CD4-positive, alpha-beta T cell treated with Interleukin-2 at 100 ng/mL for 4 hours (primary cell): ENCODE measurements at places on chromosomes 13 and 19.

GRCh38 chr19:11708457-11708856 lies 30.3 kb downstream of the ZNF823 start:
- DNase-seq, result no peak

DNA sequence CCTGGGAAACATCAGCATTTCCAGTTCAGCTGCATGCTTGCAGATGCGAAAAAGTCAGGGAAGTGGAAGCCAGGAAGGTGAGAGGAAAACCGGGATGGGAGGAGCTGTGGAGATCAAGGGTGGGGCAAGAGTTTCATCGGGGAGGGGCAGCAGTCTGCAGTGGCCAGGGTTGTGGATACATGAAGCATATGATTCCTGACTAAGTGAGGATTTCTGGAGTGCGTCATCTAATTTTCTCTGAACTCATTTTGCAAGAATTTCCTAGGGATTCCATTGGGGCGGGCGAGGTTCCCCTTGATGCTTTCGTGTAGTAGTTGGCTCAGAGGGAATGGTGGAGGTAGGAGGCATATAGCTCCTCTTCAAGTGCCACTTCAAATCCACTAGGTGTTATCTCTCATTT lies 344.1 kb upstream of the TMTC4 start:
- no peak for DNase-seq

GRCh38 chr13:48233046-48233888 lies at the start of gene ITM2B:
Gene ITM2B, plus strand, starts transcription at chr13:48233206. Its CDS starts 155 bp downstream, at chr13:48233361.
- DNase-seq, result peak; percentile 61

DNA sequence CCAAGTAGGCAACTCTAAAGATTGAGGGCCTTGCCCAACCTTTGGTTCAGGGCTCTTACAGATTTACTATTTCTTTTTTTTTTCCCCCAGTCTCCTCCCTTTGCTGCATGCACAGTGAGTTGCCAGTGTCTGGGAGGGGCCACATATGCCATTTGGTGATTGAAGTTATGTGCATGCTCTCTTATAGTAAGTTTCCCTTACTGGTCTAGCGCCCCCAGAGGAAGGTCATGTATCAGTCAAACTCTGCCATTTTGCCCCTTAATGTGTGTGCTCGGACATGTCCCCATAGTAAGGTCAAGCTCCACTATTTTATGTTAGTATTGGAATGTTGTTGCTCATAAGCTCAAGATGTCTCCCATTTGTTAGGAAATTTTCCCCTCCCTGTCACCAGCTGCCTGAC lies 1138.0 kb upstream of the SLC10A2 start:
- DNase-seq, result no peak

DNA sequence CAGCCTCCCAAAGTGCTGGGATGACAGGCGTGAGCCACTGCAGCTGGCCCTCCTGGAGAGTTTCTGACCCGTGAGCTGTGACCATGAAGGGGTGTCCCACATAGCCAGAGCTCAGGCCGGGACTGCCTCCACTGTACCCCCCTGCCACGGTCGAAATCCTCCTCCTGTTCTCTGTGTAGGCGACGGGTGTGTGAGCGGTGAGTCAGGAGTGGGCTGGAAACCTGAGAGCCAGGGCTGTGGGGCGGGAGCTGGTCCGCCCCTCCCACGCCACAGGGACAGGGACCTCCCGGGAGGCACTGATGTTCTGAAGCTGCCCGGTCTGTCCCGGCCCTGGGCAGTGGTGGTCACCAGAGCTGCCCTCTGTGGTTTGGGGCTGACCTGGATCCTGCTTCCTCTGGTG lies 3.9 kb downstream of the WDR18 start:
- no peak for DNase-seq

- no peak for DNase-seq
Observed at GRCh38 chr13:50389726-50390125, 374.5 kb downstream of the KCNRG start.

DNA sequence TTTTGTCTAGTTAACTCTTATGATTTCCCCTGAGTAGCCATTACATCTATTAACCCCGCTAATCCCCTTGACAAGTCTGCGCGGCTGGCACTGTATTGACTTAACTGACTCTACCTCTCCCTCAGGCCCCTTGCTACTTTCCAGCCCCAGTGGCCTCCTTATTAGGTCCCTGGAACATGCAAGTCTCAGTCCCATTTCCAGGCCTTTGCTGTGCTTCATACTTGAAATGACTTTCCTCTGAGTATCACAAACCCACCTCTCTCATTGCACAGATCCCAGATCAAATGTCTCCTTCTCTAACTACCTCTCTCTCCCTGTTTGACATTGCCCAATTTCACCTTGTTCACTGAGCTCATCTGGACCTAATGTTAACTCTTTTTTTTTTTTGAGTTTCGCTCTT lies 13.2 kb downstream of the SPACA6 start:
- no peak for DNase-seq

DNA sequence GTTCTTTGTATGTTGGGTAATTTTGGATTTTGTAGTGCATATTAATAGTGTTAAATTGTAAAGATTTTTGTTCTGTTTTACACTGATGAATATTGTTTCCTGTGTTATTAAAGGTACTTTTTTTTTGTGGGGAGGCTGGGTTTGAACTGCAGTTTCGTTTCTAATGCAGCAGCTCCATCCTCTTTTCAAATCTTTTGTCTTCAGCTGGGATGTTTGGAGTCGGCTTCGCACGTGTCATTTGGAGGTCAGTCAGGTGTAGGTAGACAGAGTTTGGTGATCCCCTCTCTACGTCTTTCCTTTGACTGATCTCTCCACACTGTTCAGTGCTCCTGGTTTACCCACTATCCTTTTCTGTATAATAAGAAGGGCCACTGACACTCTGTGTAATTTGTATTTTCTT lies 30.3 kb downstream of the TDRD3 start:
- peak; percentile 27 for DNase-seq

DNA sequence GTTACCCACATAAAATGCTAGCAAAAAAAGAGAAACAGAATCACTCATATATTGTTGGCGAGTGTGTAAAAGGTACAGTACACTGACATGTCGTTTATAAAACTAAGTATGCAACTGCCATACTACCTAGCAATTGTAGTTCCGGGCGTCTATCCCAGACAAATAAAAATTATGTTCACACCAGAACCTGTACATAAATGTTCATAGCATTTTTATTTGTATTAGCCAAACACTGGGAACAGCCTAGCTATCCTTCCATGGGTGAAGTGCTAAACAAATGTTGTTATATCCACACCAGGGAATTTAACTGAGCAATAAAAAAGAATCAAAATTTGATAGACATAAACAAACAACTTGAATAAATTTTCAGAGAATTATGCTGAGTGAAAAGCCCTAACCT lies 28.9 kb upstream of the POSTN start:
- DNase-seq, result no peak

GRCh38 chr19:55958356-55958755 lies 10.7 kb downstream of the NLRP8 start:
- DNase-seq, result no peak

GRCh38 chr19:37716140-37716539 lies 3.4 kb downstream of the ZNF607 start:
- no peak for DNase-seq

DNA sequence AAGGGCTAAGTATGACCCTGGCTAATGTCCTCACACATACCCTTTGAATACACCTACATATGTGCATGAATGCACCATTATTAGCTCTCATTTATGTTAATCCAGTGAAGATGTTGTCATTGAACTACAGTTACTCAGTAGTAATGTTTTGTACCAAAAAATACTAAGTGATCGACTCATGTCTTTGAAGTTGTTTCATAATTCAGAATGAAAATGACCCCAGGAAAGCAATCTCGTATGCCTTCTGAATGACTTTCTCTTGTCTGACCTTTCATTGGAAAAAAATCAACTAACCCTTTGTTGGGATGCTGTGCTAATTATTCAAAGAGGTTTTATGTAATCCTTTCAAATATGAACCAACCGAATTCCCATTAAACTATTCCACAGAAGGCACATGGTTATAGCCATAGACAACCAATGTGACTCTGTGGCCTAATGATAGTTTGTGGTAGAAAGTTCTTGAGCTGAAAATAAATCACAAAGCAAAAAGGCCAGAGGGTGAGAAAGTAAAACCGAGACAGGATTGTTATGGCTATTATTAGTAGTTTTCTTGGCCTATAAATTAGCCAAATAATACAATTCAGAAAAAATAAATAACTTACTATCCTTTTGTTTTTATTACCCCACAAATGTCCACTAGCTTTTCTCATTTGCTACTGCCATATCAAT lies 86.8 kb upstream of the STARD13 start:
- DNase-seq, result no peak

- peak; percentile 63 for DNase-seq
Observed at GRCh38 chr13:48975101-48975855, 434 bp upstream of the FNDC3A start.

- no peak for DNase-seq
Observed at GRCh38 chr19:48807590-48808308, 3.1 kb downstream of the BCAT2 start.

DNA sequence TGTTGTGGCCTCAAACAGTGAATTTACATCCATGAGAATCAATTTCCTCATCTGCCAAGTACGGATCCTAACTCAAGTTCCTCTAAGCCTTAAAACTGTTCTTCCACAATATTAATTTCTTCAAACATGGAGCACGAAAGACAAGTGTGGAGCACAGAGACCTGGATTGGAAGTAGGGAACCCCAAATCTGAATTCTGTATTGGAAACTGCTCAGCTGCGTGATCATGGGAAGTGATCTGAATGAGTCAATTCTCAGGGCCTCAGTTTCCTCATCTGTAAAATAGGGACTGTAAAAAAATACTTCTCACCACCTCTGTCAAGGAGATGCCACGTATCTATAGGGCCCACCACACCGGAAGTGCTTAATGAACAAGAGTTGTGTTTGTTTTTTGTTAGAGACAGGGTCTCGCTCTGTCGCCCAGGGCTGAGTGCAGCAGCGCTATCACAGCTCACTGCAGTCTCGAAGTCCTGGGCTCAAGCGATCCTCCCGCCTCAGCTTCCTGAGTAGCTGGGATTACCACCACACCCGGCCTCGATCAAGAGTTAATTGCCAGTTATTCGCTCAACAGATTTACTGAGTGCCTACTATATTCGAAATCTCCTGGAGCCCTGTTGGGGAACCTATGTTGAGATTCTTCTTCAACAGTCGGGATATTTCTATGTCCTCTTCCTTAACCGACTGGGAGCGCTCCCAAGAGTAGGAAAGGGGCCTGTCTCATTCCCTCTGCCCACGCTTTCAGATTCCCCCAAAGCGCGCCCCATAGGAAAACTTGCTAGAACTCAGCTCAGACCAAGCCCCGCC lies 1.6 kb downstream of the SERTAD3 start:
- DNase-seq, result no peak

- no peak for DNase-seq
Observed at GRCh38 chr13:20340136-20340758, 108.1 kb upstream of the GJB6 start.

DNA sequence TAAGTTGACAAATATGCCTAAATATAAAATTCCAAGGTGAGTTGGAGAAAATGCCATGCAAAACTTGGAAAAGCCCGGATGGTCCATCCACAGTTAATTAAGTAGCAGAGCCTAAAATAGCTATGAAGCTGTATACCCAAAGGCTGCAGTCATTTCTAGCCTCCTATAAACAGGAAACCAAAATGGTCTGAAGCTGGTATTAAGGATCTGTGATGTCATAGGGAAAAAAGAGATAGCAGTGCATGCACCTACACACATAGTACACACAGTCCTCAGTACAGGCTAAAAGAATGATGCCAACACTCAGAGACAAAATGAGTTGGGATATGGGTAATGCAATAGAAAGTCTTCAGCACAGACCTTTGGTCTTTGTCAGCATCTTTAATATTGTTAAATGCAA lies 736.9 kb downstream of the EFNB2 start:
- DNase-seq, result no peak

GRCh38 chr19:16064209-16064889 lies 11.9 kb upstream of the TPM4 start:
- no peak for DNase-seq

DNA sequence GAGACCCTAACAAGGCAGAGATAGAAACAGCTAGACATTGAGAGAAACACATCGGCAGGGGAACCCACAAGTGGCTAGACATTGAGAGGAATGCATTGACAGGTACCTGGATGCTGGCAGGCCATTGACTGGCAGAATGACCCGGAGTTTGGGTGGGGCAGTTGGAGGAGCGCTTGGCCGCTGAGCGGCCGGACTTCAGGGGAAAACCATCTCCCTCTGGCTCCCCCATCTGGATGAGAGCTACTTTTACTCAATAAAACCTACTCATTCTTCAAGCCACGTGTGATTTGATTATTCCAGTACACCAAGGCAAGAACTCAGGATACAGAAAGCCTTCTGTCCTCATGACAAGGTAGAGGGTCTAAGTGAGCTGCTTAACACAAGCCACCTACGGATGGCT lies 473.4 kb downstream of the SLITRK5 start:
- DNase-seq, result no peak

DNA sequence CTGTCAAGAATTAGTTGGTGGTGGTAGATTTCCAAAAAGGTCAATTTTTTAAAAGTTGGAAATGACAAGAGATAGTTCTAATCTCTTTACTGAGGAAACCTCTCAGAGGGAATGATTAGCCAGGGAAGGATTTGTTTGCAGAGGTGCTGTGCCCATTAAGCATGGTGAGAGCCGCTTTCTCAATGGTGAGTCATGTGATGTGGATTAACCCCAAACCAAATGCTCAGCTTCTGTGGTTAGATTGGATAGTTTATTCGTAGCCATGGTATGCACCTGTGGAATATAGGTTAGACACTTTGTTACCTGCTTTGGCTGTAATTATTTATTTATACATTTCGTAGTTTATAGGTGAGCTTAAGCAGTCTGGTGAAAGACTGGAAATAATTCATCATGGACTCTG lies 7.1 kb downstream of the HNRNPM start:
- DNase-seq, result peak; percentile 40

DNA sequence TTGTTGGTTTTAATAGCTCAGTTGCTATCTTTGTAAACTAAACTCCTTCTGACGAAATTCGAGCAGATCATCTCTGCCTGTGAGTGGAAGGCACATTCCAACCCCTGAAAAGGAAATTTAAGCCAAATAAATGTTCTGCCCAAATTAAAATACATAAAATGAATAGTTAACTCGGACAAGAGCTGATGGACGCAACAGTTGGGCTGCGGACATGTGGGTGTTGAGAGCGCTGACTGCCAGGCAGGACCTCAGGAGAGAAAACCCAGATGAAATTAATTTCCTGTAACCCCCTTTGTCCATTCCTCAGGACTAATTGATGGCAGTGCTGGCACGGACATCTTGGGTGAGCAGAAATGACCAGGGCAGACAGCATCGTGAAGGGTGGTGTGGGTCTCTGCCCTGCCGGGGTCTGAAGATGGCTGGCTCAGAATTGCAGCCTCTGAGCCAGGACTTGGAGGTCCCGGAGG lies 86.5 kb downstream of the TSHZ3 start:
- no peak for DNase-seq
